ENCODE measurements at places on chromosomes 1 and 21.

- no peak for DNase-seq
These were observed 17.8 kb downstream of the RHEX start for GRCh38 chr1:206070627-206071304.

GRCh38 chr1:17234405-17234804, 14.5 kb upstream of the PADI3 start:
- no peak for DNase-seq

DNA sequence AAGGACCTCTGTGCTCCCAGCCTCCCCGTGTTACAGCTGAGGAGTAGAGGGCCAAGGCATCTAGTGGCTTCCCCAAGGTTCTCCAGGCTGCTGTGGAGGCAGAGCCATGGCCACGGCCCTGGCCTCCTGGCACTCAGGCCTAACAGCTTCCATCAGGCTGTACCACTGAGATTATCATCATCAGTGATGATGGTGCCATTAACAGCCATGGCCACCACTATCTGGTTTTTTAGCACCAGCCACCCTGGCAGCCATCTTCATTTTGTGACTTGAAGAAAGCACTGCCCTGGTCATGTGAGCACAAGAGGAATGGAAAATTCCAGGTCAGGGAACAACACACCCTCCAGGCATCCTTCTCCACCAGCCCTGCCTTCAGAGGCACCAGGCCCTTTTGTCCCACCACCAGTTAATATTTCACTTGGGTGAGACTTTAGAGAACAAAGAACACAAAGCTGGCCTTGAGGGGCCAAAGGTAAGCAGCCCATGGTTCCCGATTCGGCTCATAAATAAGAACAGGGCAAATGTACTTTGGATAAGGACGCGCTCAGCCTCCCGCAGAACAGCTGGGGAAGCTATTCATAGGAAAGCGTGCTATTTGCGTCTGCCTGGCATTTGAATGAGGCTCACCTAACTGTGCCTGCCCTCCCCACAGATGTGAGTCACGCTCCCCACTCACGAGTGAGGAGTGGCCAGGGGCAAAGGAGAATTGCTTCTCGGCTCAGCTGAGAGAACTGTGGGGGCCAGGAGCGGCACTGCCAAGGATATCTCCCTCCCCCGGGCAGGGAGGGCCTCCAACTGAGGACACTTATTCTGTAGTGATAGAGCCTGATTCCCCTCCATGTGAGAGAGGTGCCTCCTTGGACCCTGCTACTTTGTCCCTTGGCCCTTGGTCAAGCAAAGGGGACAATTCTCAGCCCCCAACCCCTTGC, 95.6 kb downstream of the CD58 start:
- no peak for DNase-seq

GRCh38 chr1:109933856-109934711, 23.4 kb downstream of the CSF1 start:
- no peak for DNase-seq

GRCh38 chr1:212892108-212892507, 34.0 kb downstream of the FLVCR1 start:
- DNase-seq: no peak

GRCh38 chr1:202551683-202552082, 158.6 kb downstream of the SYT2 start:
- peak; percentile 56 for DNase-seq

DNA sequence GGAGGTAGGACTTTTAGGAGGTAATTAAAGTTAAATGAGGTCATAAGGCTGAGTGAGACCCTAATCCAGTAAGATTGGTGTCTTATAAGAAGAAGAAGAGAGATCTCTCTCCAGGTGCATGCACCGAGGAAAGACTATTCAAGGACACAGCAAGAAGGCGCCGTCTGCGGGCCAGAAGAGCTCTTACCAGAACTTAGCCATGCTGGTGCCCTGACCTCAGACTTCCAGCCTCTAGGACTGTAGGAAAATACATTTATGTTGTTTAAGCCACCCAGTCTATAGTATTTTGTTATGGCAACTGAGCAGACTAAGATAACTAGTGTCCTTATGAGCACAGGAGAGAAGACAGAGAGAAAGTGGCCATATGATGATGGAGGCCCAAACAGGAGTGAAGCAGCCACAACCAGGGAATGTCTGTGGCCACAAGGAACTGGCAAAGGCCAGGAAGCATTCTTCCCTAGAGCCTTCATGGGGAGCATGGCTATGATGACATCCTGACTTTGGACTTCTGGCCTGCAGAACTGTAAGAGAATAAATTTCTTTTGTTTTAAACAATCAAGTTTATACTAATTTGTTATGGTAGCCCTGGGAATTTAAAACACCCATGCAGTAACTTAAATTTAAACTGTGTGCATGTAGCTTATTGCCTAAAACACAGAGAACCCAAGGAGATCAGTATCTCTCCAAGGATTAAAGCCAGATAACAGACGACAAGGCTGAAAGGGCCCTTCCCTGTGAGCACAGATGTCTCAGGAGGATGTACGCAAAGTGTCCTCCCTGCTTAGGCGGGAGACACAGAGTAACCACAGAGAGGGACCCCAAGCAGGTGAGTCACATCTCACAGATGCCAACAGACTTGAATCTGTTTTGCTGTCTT, 9.9 kb upstream of the CD58 start:
- DNase-seq: no peak

- DNase-seq: peak; percentile 79
These were observed 730 bp upstream of the PHF13 start for GRCh38 chr1:6612641-6613360.

GRCh38 chr1:55380355-55380970, 165.3 kb upstream of the USP24 start:
- DNase-seq: no peak

- no peak for DNase-seq
These were observed 54.3 kb downstream of the NBPF6 start for GRCh38 chr1:108504447-108504846.
